ENCODE measurements at places on chromosomes 12 and 14. TPM values are rescaled to one million over a fixed set of nuclear protein-coding genes. Genes with fewer than 3 reads are reported as not detected.

Gene LRTM2
- total RNA-seq = not detected

Gene DRAM1
- total RNA-seq = 95.7 TPM

Gene GPD1
- total RNA-seq = under 0.01 TPM

Gene RIMBP2
- total RNA-seq = not detected

Gene GPRC5A
- total RNA-seq = 25.8 TPM

Gene NR2C1
- total RNA-seq = 19.0 TPM

- no peak for DNase-seq
Observed at GRCh38 chr12:94754653-94755052, 104.3 kb upstream of the TMCC3 start.

GRCh38 chr14:69132513-69133181 is 20.3 kb downstream of the DCAF5 start:
- peak; percentile 37 for DNase-seq

- no peak for DNase-seq
Observed at GRCh38 chr12:97643924-97644323, 181.3 kb downstream of the RMST start.

DNA sequence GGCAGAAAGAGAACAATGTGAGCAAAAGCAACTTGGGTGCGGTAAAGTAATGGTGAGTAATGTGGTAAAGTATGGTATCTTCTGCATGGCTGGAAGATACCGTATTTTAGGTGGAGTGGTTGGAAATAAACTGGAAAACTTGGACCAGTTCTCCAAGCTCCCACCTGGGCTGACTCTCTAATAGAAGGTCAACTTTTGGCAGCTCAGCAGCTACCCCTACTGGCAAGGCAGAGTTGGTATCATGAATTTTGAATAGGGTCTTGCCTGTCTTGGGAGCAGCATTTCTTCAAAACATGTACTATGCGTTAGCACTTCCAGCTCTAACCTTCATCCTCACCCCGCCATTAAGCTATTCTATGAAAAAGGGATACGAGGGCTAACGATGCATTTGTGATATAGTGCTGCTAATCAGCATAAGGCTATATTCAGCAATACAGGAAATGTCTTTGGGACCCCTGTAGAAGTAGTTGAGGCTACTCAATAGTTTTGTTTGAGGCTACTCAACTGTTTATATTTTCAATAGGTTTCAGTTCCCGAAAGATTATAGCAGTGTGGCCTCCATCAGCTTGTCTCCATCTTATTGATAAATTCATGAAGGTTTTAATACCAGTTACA is 276.3 kb upstream of the FAR2 start:
- peak; percentile 69 for DNase-seq

GRCh38 chr14:39621678-39622077 is 189.4 kb upstream of the FBXO33 start:
- DNase-seq = no peak

- no peak for DNase-seq
Observed at GRCh38 chr12:68229956-68230355, 4.3 kb upstream of the IL26 start.

DNA sequence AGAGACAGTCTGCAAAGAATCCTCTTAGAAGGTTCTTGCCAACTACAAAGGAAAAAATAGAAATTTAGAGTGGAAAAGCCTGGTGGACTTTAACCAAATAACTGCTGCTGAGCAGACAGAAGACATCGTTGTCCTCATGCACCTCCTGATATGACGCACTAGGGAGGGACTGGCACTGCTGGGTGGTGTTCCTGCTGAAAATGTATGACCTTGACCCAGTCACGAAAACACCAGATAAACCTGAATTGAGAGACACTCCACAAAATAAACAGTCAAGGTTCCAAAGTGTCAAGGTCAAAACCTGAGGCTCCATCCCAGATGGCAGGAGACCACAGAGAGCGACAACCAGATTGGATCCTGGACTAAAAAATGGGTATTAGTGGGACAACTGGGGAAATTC is 61.9 kb downstream of the CHGA start:
- DNase-seq = no peak

DNA sequence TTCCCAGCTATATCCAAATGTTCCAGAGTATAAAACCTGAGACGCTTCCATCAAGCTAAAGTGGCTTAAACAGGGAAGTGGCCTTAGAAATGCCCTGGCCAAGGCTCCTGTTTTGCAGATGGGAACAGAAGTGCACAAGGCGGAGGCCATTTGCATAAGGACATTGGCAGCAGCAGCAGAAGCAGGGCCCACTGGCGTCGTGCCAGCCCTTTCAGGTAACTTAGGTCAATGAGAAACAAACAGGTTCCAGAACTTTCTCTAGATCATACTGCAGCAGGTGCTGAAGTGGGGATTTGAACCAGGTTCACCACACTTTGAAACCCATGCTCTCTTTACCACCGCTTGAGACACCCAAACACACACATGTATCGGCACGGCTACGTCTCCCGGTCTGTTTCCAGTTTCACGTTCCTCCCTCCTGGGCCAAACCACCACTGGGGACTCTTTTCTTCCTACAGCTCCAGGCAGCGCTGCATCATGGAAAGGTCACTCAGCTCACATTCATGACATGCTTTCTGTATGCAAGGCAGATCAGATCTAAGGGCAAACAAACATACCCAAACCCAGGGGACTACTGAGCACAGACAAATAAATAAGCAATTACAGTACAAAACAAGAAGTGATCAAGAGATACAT is 46.0 kb upstream of the PLEKHG6 start:
- DNase-seq = no peak

Measured in fibroblast of villous mesenchyme (primary cell).